Urinary bladder (tissue), 4 donors: ENCODE measurements at places on chromosomes 7 and 10.
A peak's percentile ranks its signal among the peaks of the same experiment; 100 is the strongest.

- peak; percentile 23 for DNase-seq
Measured at GRCh38 chr7:40795607-40796006, 660.8 kb downstream of the SUGCT start.

- no peak for DNase-seq
Measured at GRCh38 chr7:10889266-10889898, 84.3 kb upstream of the PHF14 start.

DNA sequence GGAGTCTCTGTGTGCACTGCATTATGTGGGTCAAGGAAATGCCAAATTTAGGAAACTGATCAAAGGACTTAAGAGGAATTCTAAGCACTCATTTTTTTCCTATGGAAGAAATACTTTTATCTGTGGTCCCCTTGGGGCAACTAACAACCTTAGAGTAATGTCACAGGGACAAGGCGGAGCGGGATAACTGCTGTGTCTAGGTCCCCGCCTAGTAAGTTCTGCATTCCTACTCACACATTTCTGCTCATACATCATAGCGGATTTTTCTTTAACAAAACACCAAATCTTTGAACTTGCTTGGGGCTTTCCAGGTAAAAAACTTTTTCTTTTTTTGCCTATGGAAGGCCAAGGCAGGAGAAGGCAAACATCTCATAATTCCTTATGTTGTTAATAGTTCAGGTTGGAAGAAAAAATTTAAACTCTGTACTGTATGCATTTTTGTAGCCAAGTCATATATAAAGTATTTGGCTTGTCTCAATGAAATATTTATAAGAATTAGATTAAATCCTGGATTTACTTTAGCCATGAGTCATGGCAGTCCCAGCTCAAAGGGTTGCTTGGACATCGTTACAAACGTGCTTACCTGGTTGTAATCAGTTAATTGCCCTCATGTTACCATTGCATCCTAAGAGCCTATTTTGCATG is 285.0 kb downstream of the PHTF2 start:
- DNase-seq = no peak

DNA sequence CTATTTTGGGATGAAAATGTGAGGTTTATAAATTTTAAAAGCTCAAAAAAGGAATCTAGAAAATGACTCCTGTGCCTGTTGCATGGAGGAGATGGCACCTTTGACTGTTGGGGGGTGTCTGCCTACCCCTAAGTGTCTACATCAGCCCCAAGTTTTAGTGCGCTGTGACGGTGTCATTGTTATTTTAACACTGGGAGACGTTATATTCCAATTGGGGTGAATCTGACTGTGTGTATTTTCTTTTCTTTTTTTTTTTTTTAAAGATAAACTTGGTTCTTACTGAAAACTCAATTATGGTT is 517 bp downstream of the SRGN start:
- DNase-seq = no peak

DNA sequence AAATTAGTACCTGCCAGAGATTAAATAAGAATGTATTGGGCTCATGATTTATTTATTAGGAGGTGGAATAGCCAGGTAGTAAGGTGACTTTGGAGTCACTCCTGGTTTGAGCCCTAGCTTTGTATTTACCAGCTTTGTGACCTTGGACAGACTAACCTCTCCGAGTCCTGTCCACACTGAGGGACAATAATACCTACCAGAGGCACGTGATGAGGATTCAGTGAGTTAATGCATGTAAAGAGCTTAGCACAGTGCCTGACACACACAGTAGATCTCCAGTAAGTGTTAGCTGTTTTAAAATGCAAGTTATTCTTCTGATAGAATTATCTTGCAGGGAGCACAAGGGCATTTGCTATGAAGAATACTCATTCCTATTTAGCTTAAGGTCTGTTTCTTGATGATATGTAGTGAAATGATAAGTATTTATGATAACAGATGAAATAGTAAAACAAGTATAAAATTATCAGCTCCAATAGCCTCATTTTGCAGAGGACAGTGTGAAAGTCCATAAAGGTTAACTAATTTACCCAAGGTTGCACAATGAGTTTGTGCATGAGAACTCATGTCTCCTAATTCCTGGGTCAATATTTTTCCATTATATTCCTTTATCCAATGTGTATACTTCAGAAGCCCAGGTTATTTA is 36.4 kb downstream of the RABGEF1 start:
- DNase-seq = no peak

DNA sequence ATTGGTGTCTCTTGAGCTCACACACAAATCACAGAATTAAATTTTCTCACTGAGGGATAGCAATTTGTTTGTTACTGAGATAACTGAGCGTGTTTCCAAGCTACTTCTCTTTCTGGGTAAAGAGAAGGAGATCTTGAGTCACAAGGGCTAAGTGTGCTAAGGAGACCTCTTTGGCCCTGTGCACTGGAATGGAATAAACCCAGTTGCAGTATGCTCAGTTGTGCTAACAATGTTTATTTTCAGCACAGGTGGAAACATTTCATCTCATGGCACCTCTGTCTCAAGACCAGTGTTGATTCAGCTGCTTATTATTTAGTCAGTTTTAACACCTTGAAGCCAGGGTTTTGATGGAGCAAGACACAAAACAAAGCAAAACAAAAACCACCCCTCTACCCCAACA is 22.5 kb upstream of the UBE2H start:
- no peak for DNase-seq

DNA sequence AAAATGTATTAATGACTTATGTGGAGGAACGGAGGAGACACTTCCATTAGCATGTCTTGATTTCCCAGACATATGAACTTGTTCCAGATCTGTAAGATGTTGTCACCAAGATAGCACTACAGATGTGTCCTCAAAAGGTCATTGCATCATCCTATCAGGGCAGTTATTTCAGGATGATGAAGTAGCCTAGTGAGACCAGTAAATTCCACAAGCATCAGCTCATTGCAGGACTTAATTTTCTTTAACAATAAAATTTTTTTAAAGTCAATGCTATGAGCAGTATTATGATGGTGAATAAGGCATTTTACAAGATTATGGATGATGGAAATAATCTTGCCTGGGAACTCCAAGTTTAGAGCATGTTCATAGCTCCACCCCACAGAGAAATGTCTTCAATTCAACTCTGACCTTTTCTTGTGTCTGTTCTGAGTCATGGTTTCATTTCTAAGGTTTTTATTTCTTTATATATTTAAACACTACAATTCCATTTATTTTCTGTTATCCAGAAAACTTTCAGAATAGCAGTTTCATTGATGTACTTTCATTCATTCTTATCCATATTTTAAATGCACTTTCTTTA is 1203.3 kb upstream of the CELF2 start:
- DNase-seq = no peak

- DNase-seq = no peak
Measured at GRCh38 chr10:63920926-63921325, 399.7 kb downstream of the REEP3 start.

DNA sequence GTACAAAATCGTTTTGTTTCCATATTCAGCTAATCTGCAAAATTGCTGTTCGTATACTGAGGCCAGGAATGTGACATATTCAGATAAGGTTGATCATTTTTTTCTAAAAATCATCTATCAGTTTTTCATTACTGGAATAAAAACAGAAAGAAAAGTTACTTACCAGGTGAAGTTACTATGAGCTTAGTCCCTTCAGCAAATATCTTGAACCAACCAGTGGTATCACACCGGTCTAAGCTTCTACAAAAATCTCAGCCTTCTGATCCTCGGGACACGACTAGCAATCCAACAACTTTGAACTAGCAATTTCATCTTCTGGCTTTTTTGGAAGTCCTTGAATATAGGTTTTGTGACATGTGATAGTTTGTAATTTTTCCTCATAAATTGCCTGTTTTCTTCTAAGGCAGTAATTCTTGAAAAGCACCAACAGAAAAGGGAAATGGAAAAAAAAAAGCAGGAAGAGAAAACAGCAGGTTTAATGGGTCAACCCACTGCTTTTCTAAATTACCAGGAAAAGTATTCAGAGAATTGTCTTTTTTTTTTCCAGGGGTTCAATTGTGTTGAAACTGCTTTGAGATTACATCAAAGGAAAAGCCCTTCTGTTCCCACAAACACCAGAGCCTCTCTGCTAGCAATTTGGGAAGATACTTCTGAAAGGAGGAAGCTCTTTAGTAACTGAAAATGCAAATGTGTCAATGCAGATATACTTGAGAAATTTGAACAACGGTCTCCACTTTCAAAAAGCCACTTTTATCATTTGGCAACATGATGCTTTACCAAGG is 2.9 kb upstream of the TARP start:
- DNase-seq = no peak

DNA sequence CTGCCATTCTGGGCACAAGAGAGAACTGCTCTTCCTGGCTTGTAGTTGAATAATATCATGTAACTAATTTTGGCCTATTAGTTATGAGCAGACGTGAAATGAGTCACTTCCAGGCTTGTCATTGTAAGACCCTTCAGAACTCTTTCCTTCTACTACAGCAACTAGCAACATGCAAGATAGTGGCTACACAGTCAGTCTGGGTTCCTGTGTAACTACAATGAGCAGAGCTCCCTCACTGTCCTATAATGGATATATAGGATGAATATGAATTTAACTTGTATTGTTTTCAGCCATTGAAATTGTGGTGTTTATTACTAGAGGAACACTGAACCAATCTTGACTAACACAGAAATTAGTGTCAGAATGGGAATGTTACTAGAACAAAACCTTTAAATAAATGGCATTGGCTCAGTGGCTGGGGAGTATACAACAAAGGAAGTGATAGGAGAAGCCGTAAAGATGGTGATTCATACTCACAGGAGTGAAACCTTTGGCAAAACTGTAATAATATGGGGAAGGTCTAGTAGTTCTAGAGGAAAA is 2.9 kb upstream of the MTPN start:
- DNase-seq = no peak

GRCh38 chr10:61608255-61609033 is 54.3 kb upstream of the CABCOCO1 start:
- DNase-seq = no peak

DNA sequence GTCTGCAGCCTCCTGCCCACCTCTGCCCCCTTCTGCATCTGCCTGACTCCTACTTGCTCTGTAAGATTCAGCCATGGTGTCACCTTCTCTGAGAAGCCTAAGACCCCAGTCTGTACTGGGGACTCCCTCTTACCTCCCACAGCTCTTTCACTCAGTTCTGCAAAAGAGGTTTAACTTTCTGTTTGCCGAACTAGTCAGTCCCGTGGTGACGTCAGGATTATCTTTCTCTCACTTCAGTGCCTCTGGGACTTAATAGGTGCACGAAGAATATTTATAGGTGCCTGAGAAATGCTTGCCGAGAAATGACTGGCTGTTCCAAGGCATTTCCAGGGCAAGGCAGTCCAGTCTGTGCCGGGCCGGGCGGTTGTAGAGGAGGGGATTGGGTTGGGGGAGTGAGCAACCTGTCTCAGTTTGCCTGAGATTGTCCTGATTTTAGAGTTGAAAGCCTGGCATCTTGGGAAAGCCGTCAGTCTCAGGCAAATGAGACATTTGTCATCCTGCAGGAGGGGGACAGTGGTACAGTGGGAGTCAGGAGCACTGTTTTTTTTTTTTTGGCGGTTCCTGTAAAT is 227.5 kb upstream of the NPVF start:
- no peak for DNase-seq

- no peak for DNase-seq
Measured at GRCh38 chr7:55160539-55160938, 141.7 kb downstream of the EGFR start.

DNA sequence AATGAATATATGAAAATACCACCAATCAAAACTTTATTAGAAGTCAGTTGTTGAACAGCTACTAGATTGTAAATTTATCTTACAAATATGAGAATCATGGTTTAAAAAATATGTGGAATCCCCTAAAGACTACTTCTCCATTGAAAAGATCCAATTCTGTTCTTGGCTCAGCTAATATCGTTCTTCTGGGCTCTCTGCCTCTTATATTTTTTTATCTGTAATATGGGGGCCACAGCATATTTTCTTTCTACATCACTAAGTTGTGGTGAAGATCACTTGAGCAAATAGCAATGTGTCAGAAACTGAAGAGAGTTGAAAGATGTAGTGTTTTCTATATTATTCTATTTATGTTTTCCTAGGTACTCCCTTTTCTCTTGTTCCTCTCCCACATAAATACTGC is 198.1 kb downstream of the FZD1 start:
- no peak for DNase-seq

GRCh38 chr7:106444068-106444655 is 159.4 kb upstream of the NAMPT start:
- no peak for DNase-seq

DNA sequence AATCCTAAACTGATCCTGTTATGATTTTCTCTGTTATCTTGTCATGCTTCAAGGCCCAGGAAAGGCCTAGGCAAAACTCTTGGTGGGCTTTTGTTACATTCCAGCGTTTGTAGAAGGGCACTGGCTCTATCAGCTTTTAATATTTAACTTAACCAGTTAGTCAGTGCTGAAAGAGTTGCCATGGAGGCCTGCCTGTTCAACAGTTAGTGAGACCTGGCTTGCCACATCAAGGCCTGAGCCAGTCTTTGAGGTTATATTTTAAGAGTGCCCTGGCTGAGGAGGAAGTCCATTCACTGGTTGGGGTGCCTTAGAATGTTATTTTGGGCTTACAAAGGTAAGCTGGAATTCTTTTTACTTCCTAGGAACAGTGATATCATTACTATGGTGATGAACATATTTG is 144.1 kb upstream of the NRG3 start:
- no peak for DNase-seq

GRCh38 chr10:110380293-110380692 is 75.6 kb upstream of the SMNDC1 start:
- DNase-seq = no peak

- no peak for DNase-seq
Measured at GRCh38 chr10:84337199-84337598, 8.8 kb downstream of the CCSER2 start.

- DNase-seq = no peak
Measured at GRCh38 chr7:138869353-138869752, 71.4 kb upstream of the ATP6V0A4 start.

GRCh38 chr10:29970012-29970396 is 89.4 kb downstream of the JCAD start:
- DNase-seq = no peak

DNA sequence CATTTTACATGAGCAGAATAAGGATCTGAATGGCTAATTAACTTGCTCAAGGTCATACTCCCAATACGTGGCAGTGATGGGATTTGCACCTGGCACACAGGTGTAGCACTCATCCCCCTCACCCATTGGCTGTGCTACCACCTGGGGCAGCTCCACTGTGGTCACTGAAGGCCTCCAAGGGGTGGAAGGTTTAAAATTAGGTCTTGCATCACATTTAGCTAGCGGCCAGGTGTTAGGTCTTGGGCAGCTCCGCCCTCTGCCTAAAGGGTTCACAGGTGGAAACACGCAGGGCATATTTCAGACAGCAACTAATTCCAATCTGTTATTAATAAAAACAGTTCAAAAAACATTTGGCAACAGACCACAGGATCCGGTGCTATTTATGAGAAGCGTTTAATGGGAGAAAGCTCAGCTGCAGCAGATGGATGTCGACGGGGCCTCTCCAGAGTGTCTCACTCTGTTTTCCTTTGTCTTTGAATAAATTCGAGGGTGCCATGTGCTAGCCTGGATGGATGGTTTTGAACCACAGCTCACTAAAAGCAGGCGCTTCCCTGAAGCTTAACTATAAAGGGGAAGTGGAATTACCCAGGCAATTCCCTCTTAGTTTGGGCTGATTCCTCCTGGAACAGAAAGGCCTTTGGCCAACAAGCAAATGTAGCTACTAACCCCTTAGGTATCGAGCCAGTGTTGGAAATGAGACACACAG is 1017.6 kb downstream of the TYW1 start:
- DNase-seq = no peak

GRCh38 chr7:95517870-95518269 is 32.1 kb downstream of the ASB4 start:
- DNase-seq = no peak
